Tongue (tissue), 3 donors: ENCODE measurements at places on chromosomes 13 and 19. TPM values are rescaled to one million over a fixed set of nuclear protein-coding genes. Genes with fewer than 3 reads are reported as not detected.

DNA sequence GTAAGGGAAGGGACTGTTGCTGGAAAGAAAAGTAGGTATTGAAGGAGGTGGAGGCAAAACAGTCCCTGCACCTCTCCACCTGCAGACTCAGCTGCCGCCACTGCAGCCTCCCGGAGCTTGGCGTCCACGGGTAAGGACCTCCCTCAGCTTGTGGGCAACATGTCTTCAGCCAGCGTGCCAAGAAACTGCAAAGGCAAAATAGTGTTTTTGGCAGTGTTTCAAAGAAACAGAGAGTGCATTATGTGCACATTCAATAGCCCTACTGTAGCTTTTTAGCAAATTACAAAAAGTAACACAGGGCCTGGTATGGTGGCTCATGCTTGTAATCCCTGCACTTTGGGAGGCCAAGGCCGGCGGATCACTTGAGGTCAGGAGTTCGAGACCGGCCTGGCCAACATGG, 57.4 kb downstream of the ATP11A start:
- DNase-seq, result no peak

DNA sequence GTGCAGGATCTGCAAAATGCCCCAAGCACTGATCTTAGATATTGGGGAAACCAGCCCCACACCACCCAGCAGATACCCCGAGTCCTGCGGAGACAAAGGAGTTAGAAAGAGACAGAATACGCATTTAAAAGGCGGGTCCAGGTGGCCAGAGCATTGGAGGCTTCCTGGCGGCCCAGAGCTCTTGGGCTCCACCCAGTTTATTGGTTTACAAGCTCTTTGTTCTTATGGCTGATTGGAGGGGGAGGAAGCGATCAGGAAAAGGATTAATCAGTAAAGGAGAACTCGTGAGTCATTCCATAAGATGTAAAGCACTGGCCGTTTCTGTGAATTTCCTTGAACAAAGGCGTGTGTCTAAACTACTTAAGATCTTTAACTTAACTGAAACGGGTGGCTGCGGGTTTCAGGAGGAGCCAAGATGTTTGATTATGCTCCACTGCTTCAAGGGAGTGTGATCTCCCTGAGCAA, 926 bp downstream of the ZNF587 start:
- peak; percentile 14 for DNase-seq

DNA sequence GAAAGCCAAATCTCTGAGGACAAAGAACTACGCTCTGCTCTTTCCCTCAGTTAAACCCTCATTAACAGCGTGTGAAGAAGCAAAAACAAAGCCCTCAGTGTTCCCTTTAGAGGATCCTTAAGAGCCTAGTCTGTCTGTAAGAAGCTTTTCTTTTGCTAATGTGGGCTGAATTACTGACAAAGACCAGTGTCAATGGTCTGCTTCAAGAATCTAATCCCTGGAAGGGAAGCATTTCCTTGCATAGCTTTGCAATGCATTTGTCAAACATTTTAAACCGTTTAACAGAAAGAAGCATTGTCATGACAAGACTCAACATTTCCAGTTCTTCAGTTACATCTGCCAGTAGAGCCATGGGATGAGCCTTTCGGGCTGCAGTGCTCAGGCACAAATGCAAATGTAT, 64.9 kb downstream of the EDNRB start:
- DNase-seq, result peak; percentile 57

DNA sequence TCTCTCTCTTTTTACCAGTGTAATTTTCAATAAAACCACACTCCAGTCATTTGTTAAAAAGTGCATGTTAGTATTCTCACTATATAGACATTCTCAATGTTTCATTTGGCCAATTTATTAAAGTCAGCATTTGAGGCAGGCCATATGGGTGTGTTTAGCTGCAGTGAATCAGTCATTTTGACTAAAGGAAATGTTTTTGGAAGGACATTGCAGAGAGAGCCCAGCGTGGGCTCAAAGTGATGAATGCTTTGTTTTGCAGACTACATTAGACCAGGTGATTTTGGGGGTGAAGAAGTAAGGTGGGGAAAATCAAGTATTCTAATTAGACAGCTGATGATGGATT, 116.7 kb downstream of the POSTN start:
- no peak for DNase-seq

- no peak for DNase-seq
These were observed 424.5 kb downstream of the ITGBL1 start for GRCh38 chr13:101876951-101877350.

GRCh38 chr19:823565-824121, 1.9 kb upstream of the PLPPR3 start:
- DNase-seq, result no peak

DNA sequence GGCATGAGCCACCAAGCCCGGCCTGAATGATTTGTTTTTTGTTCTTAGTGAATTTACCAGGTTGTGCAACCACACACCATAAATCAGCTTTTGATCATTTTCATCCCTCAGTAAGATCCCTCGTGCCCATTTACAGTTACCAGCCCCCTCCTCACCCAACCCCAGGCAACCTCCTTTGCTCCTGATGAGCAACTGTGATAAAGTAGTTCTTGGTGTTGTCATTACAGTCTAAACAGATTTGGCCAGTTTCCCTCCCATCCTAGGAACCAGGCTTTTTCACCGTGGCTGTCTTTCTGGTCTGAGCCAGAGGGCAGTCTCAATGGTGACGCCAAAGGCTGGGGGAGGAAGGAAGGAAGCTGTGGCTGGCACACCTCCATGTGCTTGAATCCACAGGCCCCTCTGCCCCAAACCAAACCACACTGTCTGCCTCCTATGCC, 61.2 kb upstream of the WDFY2 start:
- no peak for DNase-seq

DNA sequence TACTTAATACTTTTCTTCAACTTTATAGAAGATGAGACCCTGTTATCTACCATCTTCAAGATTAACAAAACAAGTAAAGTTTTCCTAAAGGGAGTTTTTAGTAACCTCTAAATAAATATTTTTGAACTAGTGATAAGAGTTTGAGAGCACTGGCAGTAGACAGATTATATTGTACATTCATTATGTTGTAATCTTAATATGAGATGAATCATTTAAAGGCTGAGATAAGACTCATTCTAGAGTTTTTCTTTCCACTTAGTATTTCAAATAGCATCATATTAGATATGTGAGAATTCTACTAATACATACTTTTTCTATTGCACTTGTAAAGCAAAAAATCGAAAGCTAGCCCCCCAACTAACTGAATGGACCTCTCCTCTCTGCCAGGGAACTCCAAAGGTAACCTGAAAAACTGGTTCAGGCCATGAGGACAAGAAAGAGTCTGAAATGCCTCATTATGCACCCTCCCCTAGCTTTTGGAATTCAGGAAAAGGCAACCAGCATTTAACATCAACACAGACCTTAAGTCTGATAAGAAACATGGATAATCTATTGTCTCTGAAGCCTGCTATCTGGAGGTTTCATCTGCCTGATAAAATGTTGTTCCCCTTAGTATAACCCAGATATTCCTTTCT, 875.4 kb upstream of the SLC10A2 start:
- no peak for DNase-seq

DNA sequence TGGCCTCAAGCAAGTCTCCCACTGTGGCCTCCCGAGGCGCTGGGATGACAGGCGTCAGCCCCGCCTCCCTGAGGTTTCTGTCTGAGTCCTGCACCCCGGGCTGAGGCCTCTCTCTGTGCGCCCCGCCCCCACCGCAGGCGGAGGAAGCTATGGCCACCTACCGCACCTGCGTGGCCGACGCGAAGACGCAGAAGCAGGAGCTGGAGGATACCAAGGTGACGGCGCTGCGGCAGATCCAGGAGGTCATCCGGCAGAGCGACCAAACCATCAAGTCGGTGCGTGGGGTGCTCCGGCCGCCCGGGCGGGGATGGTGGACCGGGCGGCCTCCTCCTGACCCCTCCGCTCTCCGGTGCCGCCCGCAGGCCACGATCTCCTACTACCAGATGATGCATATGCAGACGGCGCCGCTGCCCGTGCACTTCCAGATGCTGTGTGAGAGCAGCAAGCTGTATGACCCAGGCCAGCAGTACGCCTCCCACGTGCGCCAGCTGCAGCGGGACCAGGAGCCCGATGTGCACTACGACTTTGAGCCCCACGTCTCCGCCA, 12.7 kb downstream of the ARHGAP45 start:
- DNase-seq, result no peak

DNA sequence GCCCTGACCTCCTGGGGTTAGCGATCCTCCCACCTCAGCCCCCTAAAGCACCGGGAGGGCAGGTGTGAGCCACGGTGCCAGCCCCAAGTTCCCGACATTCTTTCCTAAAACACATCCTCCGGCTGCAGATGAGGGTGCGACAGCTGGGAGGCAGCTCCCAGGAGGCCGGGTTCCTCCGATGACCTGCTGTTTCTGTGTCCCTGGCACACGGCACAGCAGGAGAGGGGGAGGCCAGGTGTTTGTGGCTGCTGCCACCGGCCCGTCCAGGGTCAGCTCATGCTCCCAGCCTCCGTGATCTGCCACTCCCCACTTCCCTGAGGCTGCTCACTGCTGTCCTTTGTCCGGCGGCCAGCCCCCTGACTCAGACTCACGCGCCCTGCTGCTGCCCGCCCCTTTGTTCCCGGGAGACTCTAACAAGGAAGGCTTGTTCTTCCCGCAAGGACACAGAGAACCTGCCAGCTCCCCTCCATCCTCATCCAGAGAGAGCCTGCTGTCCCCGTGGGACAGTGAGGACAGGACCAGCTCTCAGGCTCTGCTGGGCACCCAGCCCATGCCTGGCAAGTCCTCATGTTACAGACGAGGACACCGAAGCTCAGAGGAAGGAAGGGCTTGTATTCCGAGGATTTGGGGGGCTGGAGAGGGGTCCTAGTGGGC, 10.6 kb upstream of the MADCAM1 start:
- peak; percentile 42 for DNase-seq

- no peak for DNase-seq
These were observed 9.8 kb downstream of the ZNF333 start for GRCh38 chr19:14699641-14700040.

ICAM4 gene
- total RNA-seq, result 0.62 TPM

ADAMTSL5 gene
- 9.0 TPM for total RNA-seq

TLE6 gene
- 0.82 TPM for total RNA-seq

ZGLP1 gene
- total RNA-seq, result 1.2 TPM

PNMA8C gene
- 0.41 TPM for total RNA-seq
